ENCODE measurements at places on chromosomes 7 and 10. TPM values are rescaled to one million over a fixed set of nuclear protein-coding genes. Genes with fewer than 3 reads are reported as not detected.

DNA sequence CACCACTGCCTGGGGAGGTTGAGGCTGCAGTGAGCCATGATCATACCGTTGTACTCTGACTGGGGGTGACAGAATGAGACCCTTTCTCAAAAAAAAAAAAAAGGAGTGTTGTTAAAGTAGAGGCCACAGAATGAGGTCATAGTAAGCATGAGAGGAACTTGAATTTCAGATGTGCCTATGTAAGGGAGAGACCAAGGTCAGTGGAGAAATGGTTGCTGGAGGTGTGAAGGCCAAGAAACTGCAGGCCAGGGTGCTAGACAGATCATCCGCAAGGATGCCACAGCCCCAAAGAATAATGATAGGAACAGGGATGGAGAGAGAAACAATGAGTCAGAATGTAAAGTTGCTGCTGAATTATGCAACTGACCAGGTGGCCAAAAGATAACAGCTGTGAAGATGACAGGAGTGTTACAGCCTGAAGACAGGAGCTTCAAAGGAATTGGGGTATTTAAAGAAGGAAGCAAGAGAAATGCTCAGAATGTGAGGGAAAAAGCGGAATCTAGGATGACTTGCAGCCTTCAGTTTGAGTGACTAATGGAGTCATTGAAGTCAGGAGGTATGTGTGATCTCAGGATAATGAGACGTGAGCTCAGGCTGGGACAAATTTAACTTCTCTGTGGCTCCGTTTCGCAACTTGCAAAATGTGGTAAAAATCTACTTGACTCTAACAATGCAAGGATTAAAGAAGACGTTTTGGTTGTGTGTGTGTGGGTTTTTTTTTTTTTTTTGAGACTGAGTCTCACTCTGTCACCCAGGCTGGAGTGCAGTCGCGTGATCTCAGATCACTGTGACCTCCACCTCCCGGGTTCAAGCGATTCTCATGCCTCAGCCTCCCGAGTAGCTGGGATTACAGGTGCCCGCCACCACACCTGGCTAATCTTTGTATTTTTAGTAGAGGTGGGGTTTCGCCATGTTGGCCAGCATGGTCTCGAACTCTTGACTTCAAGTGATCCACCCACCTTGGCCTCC lies 22.2 kb downstream of the TYW1B start:
- DNase-seq, result no peak

- DNase-seq, result no peak
Measured at GRCh38 chr10:29806350-29806788, 171.6 kb upstream of the SVIL start.

GRCh38 chr10:96446966-96447596 lies 66.6 kb downstream of the TLL2 start:
- DNase-seq, result no peak

- DNase-seq, result no peak
Measured at GRCh38 chr7:148967032-148967372, 61.3 kb downstream of the PDIA4 start.

GRCh38 chr10:113019096-113019495 lies 69.0 kb downstream of the TCF7L2 start:
- DNase-seq, result no peak

Gene MACROH2A2
- total RNA-seq, result 10.4 TPM

DNA sequence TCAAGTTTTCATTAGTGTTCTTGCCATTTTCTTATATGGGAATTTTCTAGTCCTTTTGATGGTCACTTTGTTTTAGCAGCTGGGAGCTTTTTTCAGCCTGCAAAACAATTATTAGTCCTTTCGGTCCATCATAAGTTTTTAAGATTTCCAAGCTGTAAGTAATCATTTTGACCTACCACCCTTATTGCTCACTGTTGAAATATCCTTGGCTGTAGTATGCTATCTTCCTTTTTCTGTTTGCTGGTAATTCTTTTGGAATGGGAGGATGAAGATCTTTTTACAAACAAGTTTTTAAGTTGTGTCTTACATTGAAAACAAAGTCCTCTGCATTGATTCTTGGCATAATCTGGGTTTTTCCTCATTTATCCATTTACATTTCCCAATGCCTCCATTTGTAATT lies 24.0 kb downstream of the BZW2 start:
- no peak for DNase-seq

DNA sequence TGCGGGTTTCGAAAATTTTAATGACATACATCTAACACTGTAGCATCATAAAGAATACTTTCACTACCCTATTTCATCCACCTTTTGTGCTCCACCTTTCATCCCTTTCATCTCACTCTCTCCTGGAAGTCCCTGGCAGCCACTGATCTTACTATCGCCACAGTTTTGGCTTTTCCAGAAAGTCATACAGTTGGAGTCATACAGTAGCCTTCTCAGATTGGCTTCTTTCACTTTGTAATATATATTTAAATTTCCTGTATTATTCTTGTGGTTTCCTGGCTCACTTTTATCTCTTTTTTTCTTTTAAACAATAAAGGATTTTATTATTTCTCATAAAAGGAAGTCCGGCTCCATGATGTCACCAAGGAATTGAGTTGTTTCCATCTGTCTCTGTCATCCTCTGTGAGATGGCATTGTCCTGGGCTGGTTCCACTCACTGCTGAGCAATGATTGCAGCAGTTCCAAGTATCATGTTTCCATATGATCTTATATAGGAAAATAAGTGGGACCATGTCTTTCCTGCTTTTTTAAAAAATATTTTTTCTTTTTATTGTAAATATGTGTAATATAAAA lies 626.3 kb downstream of the POM121L12 start:
- DNase-seq, result no peak

Gene DDC
- 8.9 TPM for total RNA-seq

DNA sequence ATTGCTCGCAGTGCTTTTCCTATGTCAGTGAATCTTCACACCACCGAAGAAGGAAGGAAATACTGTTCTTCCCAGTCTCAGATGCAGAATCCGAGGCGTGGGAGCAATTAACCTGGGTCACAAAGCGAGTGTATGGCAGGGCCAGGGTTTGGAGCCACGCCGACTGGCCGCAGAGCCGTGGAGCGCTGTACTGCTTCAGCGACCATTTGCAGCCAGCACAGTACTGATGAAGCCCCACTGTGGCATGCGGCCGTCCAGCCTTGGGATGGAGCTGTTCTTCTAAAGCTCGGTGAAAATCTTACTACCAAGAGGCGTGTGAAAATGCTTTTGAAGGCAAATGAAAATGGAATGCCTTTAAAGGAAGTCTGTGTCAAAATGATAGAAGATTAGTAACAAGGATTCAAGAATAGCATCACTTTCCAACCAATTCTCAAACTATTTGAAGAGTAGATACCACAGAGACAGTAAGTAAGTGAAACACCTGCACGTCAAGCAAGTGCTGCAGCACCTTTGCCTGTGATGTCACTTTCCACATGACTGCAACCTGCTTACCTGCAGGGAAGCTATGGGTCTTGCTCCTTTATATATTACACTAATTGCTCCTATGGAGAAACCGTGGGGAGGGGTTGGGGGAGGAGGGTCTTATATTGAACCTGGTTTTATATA lies 4.9 kb downstream of the PPP2R2D start:
- no peak for DNase-seq

DNA sequence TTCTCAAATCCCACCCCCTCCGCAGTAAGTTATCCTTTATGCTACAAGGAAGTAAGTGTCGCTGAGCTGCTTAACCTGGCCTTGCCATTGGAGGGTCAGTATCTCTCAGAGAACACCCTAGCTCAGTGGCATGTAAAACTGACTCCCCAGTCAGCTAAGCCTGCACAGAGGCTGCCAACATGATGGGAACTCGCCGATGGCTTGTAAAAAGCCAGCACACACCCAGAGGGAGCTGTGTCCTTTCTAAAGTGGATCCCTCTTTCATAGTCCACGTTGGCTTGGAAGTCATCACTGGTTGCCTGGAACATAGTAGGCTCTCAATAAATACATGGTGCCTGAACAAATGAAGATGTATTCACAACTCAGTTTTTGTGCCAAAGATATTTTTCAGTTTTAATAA lies 249.1 kb upstream of the YAE1 start:
- DNase-seq, result no peak

DNA sequence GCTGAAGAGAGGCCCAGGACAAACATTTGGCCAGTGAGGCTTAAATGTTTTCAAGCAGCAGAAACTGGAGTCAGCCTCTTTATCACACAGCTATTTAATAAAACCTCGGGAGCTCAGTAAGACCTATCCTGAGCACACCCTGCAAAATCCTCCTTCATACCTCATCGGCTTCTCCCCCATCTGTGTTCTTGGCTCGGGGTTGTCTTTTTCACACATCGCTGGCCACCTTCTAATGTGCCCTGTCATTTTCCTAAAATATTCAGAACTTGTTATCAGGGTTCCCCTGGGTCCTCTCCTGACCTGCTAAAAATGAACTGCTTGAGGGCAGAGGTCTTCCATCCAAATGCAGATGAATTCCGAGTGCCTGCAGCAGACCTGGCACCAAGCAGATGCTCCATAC lies 310.3 kb upstream of the AKR1E2 start:
- no peak for DNase-seq

Gene GATA3
- 1.9 TPM for total RNA-seq

All from umbilical cord (tissue), 2 donors.